ENCODE measurements at places on chromosomes 2 and 18.

- no peak for DNase-seq
Measured at GRCh38 chr18:2960983-2961696, 51.8 kb downstream of the LPIN2 start.

DNA sequence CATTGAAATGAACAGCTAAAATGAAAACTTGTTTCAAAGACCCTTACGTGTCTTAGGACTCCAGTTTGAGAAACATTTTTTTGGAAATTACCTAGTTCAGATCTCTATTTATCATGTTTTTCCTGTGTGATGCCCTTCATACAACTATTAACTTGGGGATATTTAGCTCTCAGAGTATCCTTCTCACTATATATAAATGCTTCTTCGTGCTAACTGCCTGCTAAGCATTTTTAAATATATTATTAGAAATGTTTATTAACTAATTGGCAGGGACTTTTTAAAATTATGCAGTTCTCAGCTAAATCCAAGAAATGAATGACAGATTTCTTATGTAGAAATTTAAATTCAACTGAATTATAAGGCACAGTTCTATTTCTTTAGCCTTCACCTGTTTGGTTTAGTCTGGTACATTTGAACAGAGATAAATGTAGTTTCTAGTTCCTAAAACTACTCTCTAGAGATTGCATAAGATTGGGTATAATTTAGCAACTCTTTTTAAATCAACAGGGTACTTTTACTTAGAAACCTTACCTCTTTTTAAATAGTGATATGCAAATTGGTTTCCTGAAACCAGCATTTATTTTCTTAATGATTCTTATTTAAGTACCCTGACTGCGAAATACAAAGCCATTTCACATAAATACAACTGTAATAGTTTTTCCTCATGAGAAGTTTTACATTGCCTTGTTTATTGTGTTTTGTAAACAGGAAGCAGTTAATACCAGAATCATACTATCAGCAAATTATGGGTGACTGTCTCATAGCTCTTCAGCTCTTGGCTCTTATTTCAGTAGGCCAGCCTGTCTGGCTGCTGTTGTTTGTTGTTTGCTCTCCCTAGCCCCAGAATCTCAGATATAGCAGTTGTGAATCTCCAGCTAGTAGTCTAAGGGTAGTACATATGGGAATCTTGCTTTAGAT lies 140.7 kb downstream of the PTRHD1 start:
- DNase-seq = no peak

DNA sequence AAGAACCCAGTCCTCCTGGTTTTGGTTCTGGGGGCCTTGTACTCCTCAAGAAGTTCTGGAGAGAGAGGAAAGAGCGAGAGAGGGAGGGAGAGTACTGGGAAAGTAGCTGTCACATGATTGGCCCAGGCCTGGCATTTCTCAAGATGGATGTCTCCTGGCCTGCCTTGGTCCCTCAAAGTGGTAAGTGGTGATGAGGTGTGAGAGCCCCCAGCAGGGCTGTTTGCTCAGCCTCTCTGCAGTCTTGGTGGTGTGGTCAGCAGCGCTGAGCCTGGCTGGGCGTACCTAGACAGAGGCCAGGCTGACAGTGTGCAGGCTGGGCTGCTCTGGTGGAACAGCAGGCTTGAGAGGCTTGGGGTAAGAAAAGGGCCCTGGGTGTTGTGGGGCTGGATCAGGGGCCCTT lies 2.5 kb downstream of the SPEG start:
- DNase-seq = no peak

DNA sequence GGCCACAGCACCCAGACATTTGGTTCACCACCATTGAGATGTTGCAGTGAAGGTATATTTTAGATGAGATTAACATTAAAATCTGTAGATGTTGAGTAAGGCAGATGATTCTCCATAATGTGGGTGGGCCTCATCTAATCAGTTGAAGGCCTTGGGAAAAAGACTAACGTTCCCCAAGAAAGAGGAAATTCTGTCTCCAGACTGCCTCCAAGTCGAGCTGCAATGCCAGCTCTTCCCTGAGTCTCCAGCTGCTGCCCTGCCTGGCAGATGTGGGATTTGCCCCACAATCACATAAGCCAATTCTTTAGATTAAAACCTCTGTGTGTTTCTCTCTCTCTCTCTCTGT lies 101.9 kb downstream of the PDCL3 start:
- DNase-seq = no peak

DNA sequence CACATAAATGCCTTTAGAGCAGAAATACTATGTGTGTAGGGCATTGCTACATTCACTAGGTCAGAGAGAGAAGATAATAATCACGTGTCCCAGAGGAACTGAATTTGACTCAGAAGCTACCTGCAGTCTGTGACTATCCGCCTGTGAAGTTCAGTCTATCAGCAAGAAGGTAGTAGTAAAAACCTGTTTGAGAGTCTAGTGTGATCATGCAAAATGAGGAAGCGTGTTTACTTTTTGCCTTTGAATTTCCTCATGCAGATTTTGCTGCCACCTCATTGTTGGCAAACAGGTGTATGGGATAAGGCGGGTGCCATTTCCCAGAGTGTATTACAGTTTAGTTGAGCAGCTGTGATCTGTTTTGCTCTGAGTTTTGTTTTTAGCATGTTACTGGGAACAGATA lies 403.9 kb upstream of the FANCL start:
- no peak for DNase-seq

DNA sequence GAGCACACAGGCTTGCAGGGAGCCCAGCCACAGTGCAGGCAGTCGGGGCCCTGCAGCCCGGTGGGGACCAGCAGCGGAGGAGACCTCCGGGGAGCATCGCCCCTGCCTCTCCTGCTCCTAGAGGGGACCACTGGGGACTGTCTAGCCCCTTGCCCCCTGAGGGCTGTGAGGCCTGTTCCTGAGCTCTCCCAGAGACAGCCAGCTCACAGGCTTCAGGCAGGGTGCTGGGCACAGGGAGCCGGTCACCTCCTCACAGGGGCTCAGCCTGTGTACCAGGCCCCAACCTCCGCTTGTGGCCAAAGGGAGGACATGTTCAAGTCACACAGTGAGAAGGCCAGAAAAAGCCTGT lies 3.5 kb upstream of the NMUR1 start:
- no peak for DNase-seq

GRCh38 chr2:158131483-158131912 lies 29.8 kb downstream of the UPP2 start:
- no peak for DNase-seq

DNA sequence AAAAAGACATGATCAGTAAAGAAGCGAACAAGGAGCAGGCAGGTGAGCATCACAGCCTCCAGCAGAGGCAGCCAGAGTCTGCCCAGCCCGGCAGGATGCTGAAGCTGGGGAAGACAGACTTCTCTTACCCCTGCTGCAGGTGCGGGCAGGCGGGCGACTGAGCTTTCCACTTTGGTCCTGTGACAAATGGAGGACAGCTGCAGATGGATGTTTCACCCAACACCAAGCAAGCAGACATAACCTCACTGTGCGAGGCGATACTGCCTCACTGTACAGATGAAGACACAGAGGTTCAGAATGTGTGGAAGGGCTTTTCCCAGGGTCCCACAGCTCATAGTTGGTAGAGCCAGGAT lies 251.0 kb downstream of the AFF3 start:
- no peak for DNase-seq

DNA sequence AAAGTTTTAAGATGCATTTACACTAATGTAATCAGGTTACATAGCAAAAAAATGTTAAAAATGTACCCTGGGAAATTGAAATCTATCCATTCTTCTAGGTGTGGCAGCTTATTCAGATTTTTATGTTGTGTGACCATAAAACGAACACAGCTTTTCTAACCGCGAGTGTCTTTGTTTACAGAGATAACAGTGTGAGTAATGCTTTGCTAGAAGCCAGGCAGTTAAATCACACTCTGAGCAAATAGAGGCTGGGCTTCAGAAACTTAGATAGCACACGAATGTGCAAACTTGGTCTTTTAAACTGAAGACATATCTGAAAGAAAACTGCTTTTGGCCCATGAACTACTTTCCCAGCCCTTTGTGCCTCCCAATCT lies 116.1 kb downstream of the SPTBN1 start:
- no peak for DNase-seq

DNA sequence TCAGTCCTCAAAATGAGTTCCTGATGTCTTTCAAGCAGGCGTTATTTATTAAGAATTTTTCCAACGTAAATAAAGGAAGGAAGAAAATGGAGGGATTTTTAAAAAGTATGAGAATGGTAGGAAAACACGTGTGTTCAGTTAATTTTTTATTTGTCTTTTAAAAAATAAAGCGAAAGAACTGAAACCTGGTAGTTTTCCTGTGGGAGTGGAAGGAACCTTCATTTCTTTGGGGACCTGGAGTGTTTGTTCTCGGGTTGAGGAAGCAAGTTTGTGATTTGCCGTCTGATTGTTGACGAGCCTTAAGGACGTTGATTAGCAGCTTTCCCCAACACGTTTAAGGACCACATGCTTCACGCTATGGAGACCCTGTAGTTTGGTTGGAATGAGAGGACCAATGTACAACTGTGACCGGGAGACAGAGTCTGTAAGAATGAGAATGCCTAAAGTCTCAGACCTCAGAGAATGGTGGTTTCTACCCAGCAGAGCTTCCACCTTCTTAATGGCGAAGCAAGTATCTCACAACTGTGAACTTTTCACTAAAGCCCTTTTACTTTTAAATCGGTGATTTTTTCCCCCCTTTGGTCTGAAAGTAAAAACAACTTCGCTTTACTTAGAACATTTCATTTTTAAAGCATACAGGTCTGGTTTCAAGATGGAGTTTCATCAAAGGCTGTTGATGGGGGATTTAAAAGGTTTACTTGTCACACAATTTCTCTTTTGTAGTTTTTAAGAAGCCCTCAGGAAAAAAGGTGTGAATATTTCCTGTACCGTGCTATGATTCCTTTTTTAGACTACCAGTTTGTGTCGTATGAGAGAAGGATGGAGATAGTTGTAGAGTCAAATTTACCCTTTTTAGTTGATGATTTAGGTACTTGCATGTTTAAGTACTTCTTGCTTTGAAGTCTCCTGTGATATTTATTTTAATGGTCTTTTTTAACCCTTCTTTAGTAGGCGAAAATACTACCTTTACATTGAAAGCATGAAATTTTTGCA lies 1.4 kb downstream of the TTC39C start:
- DNase-seq = no peak

DNA sequence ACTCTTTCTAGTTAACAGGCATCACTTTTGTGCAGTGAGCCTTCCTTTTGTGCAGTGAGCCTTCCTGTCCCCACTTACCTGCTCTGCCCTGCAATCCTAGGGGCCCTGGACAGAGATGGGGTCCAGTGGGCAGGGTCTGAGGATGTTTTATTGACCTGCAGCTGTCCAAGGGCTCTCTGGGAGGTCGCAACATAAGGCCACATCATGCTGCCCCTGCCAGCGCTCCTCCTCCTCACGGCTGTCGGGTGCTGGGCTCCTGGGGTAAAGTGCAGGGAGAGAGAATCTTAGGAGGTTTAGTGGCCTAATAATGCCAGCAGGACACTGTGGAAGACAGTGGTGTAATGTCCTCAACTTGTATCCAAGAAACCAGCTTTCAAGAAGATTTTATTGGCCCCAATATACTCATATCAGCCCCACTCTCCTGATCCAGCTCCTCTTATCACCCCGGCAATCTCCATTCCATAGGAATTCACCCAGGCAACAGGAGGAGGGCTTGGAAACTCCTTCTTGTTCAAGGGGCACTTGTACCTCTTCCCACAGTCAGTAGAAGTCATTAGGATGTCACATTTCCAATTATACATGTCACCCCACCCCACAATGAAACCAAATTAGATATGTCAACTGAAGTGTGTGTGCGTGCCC lies 41.9 kb upstream of the ASB18 start:
- no peak for DNase-seq

- no peak for DNase-seq
Measured at GRCh38 chr18:59048378-59048777, 91.3 kb upstream of the SEC11C start.

GRCh38 chr2:129491308-129491707 lies 488.2 kb upstream of the RAB6C start:
- no peak for DNase-seq

- DNase-seq = no peak
Measured at GRCh38 chr2:186399082-186399644, 86.9 kb upstream of the ZC3H15 start.

- DNase-seq = no peak
Measured at GRCh38 chr18:24840051-24840450, 379.6 kb downstream of the HRH4 start.

DNA sequence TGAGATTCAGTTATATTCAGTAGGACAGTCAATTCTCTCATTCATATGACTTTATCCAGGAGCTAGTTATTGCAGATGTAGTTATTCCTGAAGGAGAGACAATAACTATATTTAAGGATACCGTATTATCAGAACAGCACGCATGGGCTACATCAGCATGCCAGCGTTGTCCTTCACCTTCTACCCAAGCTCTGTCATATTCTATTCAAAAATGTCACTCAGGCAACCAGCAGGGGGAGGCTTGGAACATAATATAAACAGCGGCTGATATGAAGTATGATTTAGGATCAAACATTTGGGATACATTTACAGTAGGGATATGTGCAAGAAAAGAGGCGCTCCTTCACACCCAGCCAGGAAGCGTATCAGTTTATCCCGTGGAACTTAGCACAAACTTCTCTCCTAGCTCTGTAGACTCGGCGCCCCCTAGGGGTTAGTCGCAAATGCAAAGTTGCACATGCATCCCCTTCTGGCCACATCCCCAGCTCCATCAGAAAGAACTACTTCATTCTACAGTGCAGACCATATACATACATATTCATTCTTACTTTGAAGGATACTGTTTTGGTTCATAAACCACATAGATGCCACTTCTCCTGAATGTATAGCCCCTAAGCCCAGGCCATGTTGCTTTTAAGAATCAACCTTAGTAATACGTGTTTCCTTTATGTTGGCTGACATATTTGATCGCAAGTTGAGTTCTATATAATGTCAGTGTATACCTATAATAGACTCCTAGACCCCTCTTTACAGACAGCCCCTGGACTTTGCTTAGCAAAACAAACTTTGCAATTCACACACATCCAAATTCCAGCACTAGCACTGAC lies 759.4 kb downstream of the ADCYAP1 start:
- peak; percentile 53 for DNase-seq

DNA sequence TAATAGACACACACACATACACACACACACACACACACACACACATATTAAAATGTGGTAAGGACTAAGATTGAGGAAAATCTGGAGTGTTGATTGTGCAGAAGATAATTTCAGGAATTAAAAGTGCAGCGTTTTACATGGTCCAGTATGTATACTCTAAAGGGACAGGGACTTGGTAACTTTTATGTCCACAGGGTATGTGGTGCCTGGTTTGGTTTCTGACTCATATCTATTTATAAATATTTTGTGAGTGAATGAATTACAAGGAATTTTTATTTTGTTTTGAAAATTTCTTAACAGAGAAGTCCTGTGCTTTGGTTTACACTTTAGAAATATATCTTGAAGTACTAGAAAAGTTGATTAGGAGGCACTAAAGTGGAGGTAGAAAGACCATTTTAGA lies 287.7 kb upstream of the NXPH2 start:
- DNase-seq = no peak

DNA sequence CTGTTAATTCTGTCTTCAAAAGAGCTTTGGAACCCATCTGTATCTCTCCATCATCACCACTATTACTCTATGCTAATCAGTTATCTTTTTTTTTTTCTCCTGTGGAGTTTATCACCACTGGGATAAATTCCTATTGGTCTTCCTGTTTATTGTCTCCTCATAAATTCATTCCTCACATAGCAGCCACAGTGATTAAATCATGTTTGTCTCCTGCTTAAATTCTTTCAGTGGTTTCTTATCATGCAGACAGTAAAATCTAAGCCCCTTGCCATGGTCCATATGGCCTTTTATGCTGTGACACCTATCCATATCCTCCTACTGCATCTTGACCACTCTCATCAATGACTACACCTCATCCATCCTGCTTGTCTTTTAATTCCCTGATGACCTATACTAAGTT lies 239.8 kb upstream of the ZEB2 start:
- no peak for DNase-seq

Measured in left cardiac atrium (tissue), 4 donors.